ENCODE measurements at places on chromosomes 4 and X.

DNA sequence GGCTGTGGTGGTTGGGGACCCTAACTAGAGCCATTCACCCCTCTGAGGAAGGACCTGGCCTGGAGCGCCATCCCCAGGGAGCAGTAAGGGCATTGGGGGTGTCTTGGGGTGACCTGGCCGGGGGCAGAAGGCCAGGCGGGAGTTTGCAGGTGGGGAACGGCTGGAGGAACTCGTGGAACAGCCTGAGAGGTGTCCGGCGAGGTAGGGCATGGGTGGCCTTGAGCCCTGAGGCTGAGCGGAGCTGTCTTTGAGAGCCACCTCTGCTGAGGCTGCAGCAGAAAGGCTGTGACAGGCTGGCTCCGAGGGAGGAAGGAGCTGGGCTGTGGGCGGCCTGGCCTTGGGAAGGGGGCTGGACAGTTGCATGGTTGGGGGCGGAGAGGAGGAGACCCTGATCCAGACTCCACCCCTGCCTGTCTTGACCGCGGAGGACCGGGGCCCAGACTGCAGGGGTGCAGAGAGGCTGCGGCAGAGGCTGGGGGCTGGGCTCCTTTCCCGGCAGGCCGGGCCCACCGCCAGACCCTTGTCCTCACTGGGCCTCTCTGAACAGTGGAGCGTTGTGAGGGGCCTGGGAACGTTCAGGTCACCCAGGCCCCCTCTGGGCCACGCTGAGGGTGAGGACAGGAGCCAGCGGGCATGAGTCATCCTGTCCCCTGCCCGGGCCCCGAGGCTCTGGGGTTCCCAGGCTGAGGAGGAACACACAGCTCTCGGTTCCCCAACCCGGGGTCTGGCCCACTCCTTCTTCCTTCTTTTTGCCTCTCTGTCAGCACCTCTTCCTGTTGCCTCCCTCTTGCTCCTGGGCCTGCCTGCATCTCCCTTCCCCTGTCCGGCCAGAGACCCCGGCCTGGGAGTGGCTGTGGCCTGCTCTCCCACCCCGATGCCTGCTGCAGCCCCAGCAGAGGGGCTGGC is 8.1 kb downstream of the SH3BP2 start:
- no peak for DNase-seq

DNA sequence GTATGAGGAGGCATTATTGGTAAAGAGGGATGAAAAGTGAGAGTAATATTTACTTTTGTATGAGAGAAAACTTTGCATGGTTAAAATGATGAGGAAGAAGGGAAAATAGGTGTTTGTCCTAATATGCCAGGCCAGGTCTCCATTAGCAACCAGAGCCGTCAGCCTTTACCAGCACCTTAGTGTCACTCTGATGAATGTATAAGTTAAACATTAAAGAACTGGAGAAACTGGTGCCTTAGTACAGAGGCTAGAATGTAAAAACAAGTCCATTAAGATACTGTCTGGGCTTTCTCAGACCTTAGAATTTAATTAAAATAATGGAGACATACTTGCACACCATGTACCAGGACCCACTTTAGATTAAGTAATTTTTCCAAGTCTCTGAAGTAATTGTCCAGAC is 222.3 kb downstream of the FAM47A start:
- DNase-seq = no peak

GRCh38 chr4:152190907-152191306 is 345.0 kb downstream of the FBXW7 start:
- no peak for DNase-seq

- no peak for DNase-seq
Observed at GRCh38 chr4:167955006-167955405, 137.3 kb upstream of the ANXA10 start.

DNA sequence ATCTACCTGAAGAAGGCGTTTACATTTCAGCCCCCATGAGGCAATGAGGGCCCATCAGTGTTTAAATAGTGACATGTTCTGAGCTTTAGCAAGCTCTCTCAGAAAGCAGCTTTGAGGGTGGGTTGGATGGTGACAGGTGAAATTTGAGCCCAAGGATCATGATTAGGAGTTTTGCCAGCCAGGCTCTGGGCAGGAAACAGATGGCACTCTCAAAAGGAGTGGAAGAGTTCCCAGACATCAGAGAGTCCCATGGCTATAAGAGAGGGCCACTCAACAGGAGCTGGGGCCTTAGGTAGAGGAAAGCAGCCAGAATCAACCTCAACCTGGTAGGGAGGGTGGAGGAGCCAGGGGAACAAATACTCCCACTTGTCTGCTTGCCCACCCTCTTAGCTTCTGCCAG is 499.8 kb downstream of the MID1IP1 start:
- no peak for DNase-seq

DNA sequence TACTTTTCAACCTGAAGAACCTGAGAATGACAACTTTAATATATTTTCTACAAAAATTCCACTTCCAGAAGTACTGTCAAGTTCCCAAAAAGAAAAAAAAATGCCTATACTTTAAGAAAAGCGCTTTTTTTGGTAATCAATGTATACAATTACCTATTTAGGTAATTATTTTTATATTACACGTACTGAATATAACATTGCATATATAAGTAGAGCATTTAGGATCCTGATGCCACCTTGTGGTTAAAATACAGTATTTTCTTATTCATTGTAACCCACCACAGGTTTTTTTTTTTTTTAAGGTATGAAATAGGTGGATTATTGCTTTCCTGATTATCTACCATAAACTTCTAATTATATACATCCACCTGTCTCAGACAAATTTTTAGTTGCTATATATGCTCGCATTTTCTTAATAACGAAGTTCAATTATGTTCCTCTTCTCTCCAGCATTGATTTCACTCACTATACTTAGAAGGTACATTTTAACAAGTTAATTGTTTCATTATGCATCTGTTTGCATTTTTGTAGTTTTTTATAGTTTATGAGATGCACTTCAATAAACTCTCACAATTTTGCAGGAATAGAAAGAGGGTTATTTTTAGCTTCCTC is 5.2 kb downstream of the MAP9 start:
- no peak for DNase-seq

DNA sequence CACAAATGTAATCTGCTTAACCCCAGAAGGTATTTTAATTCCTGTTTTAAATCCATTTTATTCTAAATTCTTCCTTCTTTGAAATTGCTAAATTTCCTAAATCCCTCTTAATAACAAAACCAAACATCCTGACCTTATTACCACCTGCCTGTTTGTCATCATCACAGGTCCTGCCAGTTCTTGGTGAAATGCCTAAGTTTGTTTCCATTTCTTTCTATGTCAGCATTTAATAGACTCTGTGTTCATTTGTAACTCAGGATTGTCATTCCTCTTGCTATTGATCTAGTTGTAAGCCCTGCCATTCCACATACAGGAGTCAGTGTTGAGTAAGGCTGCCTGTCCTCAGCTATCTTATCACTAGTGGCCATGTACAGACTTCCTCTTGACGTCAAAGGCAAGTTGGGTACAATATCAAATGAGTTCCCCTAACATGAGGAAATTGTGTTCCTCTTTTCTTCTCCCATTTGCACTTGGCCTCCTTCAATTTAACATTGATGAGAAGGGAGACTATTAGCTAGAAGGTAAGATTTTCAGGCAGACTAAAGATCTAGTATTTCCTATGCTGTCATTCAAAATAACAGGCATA is 440.1 kb downstream of the AFF2 start:
- DNase-seq = no peak

- no peak for DNase-seq
Observed at GRCh38 chr4:114926583-114926982, 186.8 kb downstream of the NDST4 start.

DNA sequence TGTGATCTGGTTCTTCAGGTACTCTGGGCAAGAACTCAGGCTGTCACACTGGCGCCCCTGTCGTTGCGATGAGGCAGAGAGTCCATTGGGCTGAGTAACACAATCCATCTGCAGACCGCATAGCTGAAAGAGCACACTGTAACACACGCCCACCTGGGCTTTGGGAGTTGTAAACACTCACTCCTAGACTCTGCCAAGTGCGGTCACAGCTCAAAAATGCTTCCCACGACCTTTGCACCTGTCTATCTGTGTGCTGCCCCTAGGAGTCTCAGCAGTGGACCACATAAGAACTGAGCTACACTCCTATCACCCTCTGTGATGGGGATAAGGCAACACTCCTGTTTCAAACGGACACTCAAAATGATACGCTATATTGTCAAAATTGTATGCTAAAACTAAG is 2028.3 kb downstream of the PCDH7 start:
- DNase-seq = no peak

DNA sequence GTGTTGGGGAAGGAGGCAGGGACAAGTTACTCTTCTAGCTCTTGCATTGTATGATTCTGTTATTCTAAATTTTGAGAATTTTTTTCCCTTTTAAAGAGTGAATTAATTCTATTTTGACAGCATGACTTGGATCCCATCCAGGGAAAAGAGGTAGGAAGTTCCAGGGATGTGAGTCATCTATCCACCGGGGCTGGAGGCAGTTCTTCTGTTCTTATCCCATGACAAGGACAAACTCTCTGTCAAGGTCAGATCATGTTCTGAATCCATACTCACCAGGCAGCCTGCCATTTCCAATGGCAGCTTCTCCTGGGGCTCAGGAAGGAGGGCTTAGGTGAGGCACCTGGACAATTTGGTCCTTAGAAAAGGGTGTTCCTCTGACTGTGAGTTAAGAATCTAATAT is 132.0 kb upstream of the MED14 start:
- DNase-seq = no peak

GRCh38 chrX:109270580-109271484 is 211.1 kb downstream of the GUCY2F start:
- DNase-seq = peak; percentile 53

DNA sequence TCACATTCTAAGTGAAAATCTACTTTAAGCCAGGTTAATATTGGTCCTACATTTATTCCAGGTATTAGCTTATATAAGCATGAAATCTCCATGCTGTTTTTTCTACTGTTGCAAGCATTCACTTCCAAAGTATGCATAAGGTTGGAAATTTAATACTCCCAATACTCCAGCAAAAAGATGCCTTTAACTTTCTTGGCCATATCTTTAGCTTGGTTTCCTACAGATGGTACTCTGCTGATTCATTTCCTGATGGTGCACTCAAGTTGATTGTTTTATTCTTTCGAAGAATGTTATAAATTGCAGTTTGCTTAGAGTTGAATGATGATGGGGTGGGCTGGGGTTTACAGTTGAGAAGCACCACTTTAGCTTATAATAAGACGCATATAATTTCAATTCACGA is 330.2 kb downstream of the PTTG2 start:
- no peak for DNase-seq

DNA sequence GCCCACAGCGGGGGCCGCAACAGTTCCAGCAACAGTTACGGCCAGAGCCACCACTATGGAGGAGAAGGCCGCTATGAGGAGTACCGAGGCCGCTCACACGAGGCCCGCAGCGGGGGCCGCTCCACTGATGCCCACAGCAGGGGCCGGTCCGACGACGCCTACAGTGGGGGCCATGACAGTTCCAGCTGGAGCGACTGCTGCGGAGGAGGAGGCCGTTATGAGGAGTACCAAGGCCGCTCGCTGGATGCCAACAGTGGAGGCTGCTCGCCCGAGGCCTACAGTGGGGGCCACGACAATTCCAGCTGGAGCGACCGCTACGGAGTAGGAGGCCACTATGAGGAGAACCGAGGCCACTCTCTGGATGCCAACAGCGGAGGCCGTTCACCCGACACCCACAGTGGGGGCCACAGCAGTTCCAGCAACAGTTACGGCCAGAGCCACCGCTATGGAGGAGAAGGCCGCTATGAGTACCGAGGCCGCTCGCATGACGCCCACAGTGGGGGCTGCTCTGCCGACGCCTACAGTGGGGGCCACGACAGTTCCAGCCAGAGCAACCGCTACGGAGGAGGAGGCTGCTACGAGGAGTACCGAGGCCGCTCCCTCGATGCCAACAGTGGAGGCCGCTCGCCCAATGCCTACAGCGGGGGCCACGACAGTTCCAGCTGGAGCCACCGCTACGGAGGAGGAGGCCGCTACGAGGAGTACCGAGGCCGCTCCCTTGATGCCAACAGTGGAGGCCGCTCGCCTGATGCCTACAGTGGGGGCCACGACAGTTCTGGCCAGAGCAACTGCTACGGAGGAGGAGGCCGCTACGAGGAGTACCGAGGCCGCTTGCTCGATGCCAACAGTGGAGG is 1.7 kb downstream of the RBMXL3 start:
- DNase-seq = no peak

- DNase-seq = no peak
Observed at GRCh38 chr4:79996851-79997250, 76.2 kb downstream of the ANTXR2 start.

- DNase-seq = no peak
Observed at GRCh38 chrX:24147165-24147564, 2.4 kb upstream of the ZFX start.

DNA sequence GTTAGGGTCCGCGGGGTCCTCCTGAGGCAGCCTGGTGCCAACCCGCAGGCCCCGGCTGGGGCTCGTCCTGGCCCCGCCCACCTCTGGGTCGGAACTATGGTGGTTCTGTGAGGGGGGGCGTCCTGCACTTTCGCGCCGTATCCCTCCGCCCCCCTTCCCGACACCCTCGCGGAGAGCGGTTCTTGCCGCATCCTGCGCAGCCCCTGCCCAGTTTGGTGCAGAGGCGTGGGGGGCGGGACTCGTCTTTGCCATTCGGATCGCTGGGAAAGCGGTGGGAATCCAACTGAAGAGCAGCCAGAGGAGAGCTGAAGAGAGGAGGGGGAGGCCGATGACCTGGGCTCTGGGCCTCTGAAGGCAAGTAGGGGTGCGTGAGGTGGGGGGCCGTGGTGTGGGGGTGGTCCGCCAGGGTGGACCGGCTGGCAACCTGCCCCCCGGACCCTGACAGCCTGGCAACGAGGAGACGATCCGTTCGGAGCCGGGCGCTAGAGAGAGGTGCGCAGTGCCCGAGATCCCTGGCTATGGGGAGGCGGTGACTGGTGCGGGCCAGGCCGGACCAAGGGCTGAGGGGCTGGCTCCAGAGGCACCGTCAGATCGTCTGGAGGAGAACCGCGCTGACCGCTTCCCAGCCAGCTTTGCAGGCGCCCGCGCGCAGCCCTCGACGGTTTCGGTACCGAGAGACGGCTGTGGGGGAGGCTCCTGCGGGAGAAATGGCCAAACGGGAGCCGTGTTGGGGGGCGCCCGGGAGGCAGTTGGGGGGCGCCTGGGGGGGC is at the start of gene GPRASP1:
Gene GPRASP1, plus strand, starts transcription at position 242 of the 770 bp plus-strand sequence. CDS start 2,431 bp downstream, outside the sequence.
- DNase-seq = peak; percentile 60

DNA sequence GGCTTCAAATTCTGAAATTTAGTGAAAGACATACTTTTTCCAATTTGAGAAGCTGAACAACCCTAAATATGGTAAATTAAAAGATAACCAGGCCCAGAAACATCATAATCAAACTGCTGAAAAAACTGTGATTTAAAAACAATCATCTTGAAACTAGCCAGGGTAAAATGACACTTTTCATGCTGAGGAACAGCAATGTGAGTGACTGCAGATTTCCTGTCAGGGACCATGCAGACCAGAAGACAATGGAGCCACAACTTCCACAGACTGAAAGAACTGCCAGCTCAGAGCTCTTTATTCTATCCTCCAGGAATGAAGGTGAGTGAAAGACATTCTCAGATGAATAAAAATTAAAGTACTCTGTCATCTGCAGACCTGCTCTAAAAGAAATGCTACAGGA is 73.3 kb downstream of the NAT8L start:
- DNase-seq = no peak

DNA sequence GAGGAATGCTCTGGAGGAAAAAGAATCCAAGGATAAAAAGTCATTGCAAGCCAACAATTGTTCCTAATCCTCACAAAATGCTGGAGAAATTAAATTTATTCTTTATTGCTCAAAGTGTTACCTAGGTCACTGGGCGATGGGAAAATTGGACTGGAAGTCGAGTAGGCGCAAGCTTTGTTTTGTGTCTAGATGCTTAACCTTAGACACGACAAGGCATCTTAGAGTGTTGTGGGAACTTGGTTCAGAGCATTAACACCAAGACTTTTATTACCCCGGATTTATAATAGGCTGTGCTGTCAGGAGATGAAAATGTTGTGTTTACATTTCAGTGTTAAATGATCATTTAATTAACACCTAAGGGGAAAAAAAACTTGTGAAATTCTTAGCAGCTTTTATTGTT is 25.1 kb downstream of the SLIT2 start:
- DNase-seq = no peak
